ENCODE measurements at places on chromosomes 3 and 15.
A peak's percentile ranks its signal among the peaks of the same experiment; 100 is the strongest.

- DNase-seq, result no peak
Observed at GRCh38 chr15:76987276-76987675, 7.7 kb upstream of the PSTPIP1 start.

GRCh38 chr3:112489674-112490479, 9.4 kb downstream of the BTLA start:
- DNase-seq, result no peak

DNA sequence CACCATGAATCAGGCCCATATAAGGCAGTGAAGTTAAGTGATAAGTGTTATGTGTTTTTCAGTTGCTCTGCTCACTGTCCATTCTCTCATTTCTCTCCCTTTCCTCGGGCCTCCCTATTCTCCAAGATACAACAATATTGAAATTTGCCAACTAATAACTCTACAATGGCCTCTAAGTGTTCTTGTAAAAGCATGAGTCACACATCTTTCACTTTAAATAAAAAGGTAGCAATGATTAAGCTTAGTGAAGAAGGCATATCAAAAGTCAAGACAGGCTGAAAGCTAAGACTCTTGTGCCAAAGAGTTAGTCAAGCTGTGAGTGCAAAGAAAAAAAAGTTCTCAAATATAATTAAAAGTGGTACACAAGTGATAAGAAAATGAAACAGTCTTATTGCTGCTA, 675.4 kb downstream of the OTOL1 start:
- DNase-seq, result peak; percentile 62

DNA sequence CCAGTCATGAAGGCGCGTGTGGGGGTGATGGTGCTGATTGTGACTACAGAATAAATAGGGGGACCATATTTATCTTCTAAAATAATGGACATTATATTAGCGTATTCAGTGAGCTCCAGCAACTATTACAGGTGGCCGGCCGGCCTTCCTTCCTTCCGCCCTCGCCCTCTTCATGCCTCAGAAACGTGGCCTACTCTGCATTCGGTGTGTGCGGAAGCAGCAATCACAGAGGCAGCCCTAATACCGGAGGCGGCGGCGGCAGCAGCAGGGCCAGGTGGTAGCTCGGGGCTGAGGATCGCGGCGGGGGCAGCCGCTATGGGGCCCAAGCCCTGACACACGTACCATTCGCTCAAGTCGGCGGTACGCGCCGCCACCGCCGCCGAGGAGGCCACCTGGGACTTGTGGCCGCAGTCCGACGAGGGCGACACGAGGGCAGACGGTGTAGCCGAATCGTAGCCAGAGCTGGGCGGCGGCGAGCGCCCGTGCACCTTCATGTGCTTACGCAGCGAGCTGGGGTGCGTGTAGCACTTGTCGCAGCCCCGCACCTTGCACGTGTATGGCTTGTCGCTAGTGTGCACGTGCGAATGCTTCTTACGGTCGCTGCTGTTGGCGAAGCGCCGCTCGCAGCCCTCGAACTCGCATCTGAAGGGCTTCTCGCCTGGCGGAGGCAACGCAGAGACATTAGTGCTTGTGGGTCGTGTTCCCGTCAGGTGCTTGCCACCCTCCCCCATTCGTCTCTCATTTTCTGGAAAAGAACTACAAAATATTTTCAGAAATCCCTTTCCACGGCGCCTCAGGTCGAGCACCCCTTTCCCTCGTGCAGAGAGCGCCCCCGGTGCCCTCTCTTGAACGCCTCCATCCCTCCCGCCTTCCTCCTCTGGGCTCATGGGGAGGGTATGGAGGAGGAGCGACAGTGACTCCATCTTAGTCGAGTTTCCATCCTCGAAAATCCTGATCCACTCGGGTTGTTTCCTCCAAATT, 15.5 kb downstream of the ZIC4 start:
- no peak for DNase-seq

GRCh38 chr3:32577581-32578556, 7.2 kb upstream of the DYNC1LI1 start:
- peak; percentile 19 for DNase-seq

DNA sequence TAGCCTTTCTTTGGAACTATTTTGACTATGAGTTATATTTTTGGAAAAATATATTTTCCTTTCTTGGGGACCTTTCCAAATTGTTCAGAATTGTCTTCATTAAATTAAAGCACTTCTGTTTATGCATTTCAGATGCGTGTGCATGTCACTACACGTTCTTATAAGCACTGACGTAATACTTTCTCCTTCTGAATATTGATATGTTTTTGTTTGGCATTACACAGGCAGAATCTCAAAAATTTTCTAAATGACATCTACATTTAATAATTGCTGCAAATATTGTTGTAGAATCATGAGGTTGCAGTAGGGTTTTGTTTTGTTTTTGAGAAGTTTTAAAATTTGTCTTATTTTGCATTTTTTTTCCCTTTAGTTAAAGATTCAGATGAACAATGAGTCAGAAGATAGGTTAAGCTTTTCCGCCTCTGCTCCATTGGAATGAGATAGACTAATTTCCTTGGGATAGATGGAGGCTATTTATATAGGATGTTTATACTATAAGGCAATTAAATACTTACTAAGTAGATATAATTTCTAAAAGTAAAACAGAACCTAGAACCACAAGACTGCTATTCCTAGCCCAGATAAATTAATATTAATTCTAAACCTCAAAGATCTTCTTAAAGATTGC, 110.8 kb downstream of the MBNL1 start:
- no peak for DNase-seq

DNA sequence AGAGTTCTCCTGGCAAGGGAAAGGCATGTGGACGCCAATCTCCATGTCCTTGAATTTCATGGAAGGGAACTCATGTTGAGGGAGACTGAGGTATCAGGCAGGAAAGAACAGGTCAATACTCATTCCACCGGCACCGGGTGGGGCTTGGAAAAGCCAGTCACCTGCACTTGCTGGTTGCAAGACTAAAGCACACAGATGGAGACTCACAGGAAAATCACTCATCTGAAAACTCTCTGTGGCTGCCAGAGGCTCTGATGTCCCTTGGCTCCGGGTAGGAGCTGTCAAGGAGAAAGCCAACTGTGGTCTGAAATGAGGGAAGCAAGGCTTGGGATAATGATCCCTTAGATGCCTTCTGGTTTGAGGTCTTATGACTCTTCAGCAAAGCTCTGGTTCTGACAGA, 8.7 kb upstream of the CGNL1 start:
- no peak for DNase-seq

DNA sequence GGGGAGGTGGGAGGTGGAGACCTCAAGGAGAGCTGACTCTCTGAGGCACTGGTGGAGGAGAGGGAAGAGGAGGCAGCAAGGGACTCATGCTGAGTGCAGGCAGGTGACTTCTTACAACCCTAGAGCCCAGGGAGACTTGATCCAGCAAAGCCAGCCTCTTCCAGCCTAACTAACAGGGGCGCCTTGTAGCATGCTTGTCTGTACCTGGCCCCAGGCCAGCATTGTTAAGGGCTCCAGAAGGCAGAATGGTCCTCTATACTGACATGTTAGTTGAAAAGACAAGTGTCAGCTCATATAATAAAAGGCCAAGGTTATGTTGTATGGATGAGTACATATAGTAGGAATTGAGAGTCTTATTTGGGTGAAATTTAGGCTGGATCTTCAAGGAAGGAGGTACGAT, 65.4 kb downstream of the CHDH start:
- no peak for DNase-seq

- no peak for DNase-seq
Observed at GRCh38 chr15:78041946-78042345, 35.6 kb downstream of the TBC1D2B start.

DNA sequence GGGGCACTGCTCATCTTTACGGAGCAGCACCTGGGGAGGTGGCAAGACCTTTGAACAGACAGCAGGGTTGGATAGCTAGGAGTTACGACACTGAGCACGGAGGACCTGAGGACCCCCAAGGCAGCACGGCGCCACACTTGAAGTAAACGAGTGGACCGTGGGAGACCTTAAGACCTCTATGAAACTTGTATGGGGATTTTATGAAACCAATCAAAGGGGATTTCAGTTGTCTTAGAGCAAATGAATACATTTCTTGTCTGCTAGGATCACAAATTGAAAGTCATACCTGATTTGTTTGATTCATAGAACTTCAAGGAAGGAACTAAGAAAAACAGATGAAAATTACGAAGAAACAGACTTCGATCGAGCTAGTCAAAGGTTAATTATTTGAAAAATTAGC, 281.2 kb downstream of the MECOM start:
- DNase-seq, result no peak

DNA sequence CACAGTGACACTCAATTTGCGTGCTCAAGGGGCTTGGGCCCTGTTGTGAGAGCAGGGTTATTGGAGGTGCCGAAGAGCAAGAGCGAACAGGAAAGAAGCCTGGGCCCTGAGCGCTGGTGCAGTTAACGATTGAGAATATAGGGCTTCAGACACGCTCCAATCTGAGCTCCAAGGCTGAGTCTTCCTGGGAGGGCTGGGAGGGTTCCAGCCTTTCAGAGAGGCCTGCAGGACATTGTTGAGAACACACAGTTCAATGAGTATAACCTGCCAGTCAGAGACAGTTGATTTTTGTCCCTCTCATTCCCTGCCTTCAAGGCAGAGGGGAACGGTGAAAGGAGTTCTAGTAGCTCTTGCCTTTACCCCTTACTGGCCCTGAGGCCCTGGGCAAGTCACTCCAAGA, 47.3 kb downstream of the GLDN start:
- no peak for DNase-seq

- DNase-seq, result peak; percentile 99
Observed at GRCh38 chr3:87333393-87333892, 57.1 kb upstream of the POU1F1 start.

DNA sequence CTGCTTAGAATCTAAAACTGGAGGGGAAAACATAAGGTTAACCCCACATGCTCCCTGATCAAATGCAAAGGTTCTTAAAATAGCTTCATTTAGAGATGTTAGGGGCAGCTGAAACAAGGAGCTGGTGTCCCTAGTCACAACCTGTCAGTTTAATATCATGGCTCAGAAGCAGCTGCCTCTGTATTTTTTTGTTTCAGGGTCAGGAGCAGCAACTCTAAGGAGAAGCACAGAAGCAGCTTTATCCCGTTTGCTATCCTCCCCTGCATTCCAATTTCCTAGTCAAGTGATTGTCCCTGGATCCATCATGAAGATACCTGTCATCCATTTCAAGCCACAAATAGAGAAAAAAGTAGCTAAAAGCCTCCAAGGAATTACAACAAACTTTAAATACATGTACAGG, 4.1 kb downstream of the FILIP1L start:
- DNase-seq, result no peak

Measured in PC-3 (cell line).